ENCODE measurements at places on chromosomes 2 and 18.

DNA sequence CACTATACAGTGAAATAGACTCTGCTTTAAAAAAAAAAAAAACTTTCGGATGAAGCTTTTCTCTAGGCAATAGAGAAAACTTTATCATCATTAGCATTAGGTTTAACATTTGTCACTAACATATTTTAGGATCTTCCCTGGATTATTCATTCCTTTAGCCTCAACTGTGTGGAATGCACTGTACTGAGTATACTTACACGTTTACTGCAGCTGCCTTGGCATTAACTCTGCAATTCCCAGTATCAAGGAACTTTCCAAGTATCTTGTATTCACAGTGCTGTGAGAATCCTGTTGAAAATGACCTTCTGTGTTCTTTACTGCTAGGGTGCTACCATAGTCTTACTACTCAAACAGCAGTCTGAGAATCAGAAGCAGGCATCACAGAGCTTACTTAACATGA is 328.2 kb upstream of the COL3A1 start:
- no peak for DNase-seq

- no peak for DNase-seq
Observed at GRCh38 chr2:226971084-226971483, 135.2 kb downstream of the RHBDD1 start.

GRCh38 chr18:42183746-42184145 is 228.7 kb downstream of the PIK3C3 start:
- no peak for DNase-seq

DNA sequence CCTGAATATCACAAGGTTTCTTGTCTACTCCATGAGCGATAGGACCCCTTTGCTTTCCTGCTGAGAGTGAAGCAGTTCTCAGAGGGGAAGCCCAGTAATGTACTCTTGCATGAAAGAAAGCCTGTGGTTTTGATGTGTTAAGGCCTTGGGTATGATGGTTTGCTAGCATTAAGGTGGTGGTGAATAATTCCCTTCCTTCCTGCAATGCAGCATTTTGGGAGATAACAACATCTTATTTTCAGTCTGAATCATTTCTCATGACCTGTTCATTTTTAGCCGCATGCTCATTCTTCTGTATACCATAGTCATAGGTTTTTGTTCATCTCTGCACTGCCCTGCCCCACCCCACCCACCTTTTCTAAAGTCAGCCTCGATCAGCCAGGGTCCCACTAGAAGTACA is 66.2 kb downstream of the HNMT start:
- DNase-seq: peak; percentile 6

DNA sequence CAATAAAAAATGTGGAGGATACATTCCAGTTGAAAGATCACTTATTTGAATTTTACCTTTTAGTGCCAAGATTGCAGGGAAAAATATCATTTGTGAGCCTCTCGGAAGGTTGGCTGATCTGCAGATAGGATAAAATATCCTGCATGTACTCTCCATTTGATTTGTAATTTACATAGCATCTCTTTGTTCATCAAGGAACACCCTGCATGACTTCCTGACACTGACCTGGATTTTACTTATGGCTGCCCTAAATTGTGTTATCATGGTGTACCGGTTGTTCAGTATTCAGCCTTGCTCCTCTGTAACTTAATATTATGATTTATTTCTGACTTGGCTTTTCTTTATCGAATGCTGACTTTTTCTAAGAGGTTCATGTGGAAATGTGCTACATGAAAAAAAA is 226.4 kb downstream of the PIK3C3 start:
- DNase-seq: no peak

GRCh38 chr18:62621546-62621945 is 93.8 kb upstream of the PHLPP1 start:
- DNase-seq: no peak

GRCh38 chr2:144459937-144460336 is 60.0 kb downstream of the ZEB2 start:
- peak; percentile 71 for DNase-seq

- no peak for DNase-seq
Observed at GRCh38 chr18:45626330-45627203, 11.3 kb downstream of the SLC14A2 start.

GRCh38 chr2:68417926-68418325 is 49.2 kb downstream of the FBXO48 start:
- no peak for DNase-seq

- peak; percentile 70 for DNase-seq
Observed at GRCh38 chr18:48475635-48476549, 62.9 kb upstream of the CTIF start.

- no peak for DNase-seq
Observed at GRCh38 chr2:88868861-88869260, 177.4 kb downstream of the RPIA start.

GRCh38 chr18:3441290-3441689 is 8.7 kb upstream of the TGIF1 start:
- no peak for DNase-seq

GRCh38 chr2:155905657-155906056 is 426.9 kb downstream of the NR4A2 start:
- no peak for DNase-seq

DNA sequence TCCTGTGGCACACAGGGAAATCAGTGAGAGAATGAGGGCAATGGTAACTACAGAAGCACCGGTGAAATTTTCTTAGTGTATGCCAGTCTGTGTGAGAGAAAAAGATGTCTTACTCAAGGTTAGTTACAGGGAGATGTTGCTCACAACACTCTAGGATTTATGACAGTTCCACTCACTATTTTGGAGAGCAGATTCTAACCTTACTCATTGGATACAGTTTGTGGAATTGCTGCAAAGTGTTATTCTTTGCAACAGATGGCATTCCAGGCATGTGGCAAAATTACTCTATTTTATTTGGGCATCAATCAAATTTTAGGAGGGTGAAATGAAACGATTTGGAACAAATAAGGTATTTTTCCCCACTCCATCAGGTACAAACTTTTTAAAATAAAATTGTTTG is 449.1 kb downstream of the PIK3C3 start:
- DNase-seq: no peak

GRCh38 chr2:186611526-186611925 is 21.7 kb downstream of the ITGAV start:
- DNase-seq: no peak

DNA sequence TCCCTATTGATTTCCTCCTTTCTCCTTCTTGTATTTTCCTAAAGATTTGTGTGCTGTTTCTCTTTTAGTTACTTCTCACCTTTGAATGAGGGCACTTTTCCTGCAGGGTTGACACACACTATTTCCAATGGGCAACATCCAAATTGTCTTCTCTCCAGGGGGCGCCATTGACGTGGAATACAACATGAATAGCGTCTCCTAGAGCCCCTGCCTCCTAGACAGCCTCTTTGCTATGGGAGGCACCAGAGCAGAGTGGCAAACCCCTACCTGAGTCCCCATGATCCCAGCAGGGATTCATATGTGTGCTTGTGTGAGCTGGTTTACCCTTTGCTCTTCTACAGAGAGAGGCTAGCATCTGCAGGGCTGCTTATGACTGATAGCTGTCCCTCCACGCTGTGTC is 61.3 kb upstream of the ITSN2 start:
- DNase-seq: peak; percentile 73

DNA sequence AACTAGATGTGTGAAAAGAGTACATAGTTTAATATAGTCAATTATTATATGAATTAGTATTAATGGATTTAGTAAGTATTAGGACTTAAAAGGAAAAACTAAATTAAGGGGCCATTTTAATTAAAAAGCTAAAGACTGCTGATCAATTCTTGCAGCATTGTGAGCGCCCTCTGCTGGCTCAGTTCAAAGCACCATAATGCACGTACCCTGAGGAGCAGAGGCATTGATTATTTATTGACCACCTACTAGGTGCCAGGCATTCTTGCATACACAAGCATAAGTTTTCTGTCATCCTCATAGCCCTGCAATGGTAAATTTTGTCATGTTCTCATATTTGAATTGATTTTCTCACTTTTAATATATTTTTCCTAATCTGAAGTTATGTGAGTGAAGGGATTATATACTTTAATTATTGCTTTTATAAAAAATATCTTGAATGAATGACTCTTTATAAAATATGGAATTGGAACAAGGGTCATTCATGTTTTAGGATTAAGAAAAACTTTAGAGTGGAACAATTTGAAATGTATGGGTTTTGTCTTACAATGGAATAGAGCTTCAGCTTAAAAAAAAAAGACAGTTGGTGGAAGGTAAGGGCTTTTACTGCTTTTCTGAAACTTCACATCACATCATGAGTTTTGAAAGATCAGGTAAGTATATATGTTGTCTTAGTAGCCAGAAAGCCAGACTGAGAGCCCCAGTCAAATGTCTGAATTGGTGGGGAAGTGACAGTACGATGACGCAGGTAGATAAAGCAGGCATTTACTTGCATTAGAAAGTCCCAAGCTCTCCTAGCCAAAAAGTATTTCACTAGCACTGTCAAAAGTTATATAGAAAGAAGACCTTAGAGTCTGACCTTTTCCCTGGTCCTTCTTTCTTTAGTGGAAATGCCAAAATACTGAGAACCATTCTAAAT is 9.7 kb downstream of the ITGA4 start:
- DNase-seq: peak; percentile 77

DNA sequence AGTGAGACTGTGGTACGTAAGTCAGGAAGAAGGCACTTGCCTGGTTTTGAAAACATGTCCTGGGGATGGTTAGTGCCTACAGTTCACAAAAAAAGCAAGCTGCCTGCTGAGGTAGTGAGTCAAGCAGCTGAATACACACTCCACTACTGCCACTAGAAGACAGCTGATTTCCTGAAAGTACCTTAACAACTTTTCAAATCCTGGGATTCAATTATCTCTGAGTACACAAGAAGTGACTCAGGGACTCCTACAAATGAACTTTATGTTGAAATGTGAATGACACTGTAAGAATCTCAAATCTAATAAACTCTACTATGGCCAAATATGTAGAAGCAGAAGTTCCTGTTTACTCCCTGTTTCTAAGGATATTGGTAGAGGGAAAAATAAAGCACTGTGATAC is 58.0 kb upstream of the ARL5A start:
- no peak for DNase-seq

DNA sequence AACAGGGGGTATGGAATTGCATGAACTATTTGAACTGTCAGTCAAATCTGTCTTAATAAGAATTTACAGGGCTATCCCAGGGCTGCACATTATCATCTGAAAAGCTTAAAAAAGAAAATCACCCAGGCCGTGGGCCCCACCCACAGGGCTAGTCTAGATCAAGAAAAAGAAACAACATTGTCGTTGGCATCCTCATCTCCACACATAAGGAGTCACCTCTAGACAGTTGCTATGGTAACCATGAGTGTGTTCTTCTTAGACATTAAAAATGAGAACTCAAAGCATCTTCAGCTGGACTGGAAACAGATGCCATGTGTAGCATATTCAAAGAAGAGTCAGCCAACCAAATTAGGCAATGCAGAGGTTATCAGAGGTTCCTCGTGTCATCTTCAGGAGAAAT is 72.3 kb upstream of the CPO start:
- no peak for DNase-seq

DNA sequence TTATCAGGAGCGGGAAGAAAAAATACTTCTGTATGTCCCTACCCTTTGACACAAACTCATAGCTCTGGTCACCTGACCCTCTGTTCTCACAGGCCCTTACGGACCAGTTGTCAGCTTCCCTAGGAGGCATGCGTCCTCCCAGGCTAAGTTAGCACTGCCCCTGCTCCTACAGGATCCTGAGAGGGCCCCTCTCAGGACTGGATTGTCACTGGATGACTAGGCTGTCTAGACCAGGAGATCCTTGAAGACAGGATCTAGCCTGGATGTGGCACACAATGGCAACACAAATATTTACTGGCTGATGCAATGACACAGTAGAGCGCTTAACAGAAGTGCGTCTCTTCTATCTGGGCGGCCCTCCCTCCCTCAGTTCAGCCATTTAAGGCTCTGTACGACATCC is 7.7 kb downstream of the FAM228A start:
- DNase-seq: no peak

DNA sequence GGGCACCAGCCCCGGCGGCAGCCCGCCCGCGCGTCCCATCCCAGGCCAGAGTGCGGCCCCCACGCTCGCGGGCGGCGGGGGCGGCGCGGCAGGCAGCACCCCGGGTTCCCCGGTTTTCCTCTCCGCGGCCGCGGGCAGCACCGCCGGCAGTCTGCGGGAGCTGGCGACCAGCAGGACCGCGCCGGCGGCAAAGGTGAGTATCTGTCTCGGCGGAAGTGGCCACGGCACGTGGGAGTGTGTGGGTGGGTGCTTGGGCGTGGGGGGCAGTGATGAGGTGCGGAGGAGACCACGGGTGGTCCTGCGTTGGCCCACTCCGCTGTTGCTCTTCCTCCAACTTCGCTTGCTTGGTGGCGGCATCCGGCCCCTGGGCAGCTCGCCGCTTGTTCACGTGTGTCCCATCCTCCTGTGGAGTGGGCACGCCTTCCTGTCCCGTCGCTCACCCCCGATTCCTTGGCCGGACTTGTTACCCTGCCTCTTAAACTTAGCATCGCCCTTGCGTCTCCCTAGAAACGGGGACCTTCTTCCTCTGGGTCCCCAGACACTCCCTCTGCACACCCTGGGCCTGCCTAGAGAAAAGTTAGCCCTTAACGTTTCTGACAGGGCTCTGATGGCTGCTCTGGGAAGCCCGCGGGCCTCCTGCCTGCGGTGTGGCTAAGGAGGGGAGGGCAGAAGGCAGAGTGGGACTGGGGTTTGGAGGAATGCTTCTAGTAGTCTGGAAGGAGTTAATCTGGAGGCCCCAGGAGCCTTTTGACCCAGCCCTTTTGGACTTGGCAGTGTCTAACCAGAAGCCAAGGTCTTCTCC is 1.1 kb downstream of the SH3RF3 start:
- no peak for DNase-seq
